HuH-7.5 (cell line): ENCODE measurements at places on chromosomes 11 and 22.
A peak's percentile ranks its signal among the peaks of the same experiment; 100 is the strongest.

DNA sequence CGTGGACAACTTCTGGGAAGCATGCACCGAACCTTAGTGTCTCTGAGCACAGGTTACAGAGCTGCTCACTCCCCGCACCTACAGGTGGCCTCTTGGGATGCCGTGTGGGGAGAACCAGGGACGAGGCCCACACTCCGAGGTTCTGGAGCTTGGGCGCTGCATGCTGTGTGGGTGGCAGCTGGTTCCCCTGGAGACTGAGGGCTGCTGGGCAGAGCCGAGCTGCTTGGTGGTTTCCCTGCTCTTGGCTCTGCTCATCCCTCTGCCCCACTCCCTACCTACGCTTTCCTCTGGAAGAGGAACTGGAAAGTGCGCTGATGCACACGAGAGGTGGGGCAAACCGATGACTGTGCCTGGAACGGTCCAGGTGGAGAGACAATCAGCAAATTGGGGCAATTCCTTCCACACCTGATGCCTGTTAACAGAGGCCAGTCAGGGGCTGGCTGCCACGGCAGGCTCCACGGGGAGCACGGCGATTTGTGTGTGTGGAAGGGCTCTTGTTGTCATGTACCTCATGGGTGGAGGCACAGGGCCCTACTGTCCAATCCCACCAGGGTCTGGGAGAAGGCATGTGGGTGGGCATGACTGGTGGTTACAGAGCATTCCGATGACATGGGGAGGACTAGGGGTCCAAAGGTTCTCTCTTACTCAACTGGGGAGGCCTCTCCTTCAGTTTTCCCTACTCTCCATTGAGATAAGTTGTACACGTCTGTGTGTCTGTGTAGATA, 60.9 kb downstream of the ST14 start:
- DNase-seq, result no peak

DNA sequence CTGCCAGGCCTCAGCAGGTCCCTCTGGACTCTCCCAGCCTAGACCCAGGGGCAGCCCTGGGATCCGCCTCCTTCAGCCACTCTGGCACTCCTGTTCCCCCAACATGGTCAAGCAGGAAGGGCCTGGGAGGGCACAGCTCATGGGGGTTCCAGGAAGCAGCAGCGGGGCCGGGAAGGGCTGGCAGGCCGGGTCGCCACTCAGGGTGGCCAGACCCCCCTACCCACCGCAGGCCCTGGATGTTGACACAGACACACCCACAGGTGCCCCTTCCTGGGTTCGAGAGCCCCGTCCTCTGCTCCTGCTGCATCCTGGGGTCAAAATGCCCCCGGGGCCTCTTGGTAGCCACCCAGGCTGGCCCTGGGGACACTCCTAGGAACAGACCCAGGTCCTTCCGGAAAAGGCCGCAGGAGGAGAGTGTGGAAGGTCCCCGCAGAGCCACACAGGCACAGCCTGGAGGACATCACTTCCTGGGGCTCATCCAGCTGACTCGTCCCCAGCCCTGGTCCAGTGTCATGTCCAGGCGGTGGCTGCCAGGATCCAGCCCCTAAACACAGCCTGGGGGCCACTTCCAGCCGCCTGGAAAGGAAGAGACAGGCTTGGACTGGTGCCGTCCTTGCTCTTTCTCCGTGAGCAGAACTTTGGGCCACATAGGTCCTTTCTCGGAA, 6.8 kb upstream of the PIM3 start:
- DNase-seq, result no peak

GRCh38 chr11:36160091-36160490, 129.1 kb downstream of the COMMD9 start:
- DNase-seq, result no peak

GRCh38 chr22:41676134-41676533, 12.5 kb downstream of the SNU13 start:
- no peak for DNase-seq

- no peak for DNase-seq
These were observed 228.2 kb upstream of the ZC3H12C start for GRCh38 chr11:109864834-109865547.

DNA sequence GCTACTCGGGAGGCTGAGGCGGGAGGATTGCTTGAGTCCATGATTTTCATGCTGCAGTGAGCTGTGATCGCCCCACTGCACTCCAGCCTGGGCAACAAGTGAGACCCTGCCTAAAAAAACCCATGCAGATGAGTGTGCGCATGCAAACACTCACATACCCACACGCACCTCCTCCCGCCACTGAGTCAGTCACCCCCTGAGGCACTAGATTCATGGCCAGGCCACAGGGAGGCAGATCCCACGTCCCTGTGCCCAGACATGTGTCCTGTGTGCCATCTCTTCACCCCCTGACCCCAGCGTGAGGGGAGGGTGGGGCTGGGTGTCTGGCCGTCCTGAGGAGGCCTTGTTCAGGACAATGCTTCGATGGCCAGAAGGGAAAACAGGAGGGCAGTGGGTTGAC, 15.5 kb downstream of the RELT start:
- no peak for DNase-seq

DNA sequence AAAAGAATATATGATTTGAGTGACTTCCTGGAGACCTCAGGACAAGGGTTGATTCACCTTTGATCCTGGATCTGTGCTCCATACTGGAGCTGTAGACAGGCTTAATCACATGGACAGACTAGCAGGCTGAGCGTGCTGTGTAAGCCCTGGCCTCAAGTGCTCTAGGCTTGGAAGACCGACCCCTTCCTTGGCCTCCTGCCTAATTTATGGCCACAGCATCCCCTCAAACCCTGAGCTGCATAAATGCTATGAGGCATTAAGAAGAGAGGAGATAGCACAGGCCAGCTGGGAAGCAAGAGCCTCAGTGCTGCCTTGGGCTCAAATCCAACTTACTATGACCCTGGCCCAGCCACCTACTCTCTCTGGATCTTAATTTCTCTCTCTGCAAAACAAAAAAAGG, 385.1 kb downstream of the BUD13 start:
- DNase-seq, result no peak

- no peak for DNase-seq
These were observed 73.5 kb upstream of the ZC3H12C start for GRCh38 chr11:110019675-110020074.

DNA sequence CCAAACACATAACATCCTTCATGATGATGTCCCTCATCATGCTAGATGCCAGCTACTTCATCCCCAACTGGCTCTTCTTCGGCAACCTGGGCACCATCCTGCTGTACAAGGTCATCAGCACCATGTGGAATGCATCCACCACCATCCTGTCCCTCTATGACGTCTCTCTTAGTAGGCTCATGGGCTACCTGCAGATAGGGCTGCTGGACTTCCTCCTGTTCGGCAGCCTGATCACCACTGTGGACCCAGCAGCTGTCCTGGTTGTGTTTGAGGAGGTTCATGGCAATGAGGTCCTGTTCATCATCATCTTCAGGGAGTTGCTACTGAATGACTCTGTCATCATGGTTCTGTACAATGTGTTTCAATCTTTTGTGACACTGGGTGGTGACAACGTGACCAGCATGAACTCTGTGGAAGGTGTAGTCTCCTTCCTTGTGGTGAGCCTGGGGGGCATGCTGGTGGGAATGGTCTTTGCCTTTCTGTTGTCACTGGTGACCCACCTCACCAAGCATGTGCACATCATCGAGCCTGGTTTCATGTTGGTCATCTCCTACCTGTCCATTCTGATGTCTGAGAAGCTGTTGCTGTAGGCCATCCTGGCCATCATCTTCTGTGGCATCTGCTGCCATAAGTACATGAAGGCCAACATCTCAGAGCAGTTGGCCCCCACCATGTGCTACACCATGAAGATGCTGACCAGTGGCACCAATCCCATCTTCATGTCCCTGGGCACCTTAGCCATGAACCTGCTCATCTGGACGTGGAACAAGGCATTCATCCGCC, 120.7 kb upstream of the SERPIND1 start:
- no peak for DNase-seq

DNA sequence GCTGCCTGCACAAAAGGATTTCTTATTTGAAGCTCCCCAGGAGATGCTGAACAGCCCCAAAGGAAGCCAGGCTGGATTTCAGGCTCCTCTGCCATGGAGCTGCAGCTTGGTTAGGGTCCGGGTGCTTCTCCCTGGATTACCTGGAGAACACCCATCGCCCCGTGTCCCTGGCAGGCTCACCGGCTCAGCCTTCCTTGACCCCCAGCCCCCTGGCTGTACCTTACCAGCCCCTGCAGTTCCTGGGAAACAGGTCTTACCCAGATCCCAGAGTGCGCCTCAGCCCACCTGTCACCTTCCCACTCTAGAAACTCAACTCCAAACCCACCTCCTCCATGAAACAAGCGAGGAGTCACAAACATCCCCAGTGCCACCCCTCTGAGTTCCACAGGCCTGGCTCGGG, 45.3 kb upstream of the CD5 start:
- DNase-seq, result no peak

DNA sequence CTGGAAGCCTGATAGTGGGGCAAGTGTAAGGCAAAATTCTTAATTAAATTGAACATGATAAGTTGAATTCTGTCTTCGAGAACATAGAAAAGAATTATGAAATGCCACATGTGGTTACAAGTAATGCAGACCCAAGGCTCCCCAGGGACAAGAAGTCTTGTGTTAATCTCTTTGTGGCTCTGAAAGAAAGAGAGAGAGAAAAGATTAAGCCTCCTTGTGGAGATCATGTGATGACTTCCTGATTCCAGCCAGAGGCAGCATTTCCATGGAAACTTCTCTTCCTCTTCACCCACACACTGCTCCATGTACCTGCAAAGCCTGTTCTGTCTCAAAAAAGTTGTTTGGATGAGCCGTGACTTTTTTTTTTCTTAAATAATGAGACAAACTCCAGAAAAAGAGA, 1.9 kb upstream of the TYR start:
- DNase-seq, result no peak

DNA sequence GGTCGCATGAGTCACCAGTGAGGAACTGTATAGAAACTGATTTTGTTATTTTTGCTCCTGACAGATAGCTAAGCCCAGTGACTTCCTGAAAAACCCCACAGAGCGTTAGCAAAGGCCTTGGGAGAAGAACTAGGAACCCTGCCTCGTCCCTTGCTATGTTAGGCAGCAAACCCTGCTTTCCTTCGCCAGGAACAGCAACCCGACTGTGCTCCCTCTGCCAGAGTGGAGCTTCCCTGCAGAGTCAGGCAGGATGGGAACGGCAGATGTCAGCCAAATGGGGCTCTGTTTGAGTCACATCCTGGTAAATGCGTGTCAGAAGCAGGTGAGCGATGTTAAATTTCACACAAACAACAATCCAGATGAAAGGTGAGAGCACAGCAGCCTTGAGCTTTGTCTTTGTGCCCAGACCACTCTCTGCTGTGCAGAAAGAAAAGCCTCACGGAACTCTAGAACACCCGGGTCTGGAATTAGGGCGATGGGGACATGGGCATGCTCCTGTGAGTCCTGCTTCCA, 186.6 kb downstream of the ADAMTS15 start:
- no peak for DNase-seq

- DNase-seq, result peak; percentile 91
These were observed 673 bp upstream of the SHANK2 start for GRCh38 chr11:71252770-71253730.

DNA sequence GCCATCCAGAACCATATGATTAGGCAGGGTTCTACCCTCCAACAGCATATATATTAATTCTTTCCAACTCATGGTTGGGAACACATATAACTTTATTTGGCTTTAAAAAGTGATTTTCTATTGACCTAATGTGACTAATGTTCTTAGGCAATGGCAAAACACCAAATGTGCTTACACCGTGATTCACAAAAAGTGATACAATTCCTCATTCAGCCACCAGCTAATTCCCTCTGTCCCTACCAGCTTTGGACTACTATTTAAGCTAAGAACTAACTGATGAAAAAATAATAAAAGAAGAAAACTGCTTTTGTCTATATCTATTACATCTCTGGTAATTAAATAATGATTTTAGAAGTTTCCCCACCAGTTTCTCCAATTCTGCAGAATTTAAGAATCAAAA, 4.7 kb downstream of the CTSC start:
- no peak for DNase-seq

GRCh38 chr11:46335890-46336562, 11.2 kb upstream of the DGKZ start:
- no peak for DNase-seq

DNA sequence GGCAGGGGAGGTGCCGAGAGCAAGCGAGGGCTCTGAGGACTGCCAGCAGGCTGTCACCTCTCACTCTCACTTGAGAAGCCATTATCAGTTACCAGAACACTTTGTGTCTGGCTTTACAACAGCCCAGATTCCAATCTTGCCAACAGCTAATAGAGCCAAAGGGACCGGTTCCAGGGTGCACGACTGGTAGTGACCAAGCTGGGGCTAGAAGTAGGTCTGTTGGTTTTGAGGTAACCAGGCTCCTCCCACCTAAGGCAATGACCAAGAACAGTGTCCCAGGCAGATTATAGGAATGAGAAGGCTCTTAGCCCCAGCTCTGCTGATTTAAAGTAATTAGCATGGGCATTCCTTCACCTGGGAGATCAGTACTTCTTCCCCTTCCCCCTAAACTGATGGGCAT, 7.2 kb upstream of the IL10RA start:
- DNase-seq, result no peak

DNA sequence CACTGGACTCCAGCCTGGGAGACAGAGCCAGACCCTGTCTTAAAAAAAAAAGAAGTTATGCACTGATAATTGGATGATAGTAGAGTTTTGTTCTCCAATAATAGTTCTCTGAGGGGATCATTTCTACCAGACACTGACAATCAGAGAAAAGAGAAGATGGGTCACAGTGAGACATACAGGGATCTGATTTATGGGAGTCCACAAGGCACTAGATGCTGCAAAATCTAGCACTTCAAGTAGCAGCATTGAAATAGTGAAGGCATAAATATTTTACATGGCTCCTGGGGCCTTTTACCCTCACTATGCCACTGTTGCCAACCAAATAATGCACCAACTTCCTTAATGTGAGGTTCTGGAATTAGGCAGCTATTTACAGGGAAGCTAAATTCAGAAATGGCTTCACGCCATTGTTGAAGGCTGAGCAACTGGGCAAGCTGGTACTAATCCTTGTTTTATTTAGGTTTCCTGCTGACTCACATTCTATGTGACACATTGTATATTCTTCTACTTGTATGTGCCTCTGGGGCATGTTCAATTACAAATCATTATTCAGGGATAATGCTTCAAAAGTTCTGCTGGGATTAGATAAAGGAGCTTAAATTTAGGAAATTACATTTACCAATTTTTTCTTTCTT, 38.2 kb upstream of the ABTB2 start:
- no peak for DNase-seq

- no peak for DNase-seq
These were observed 19.9 kb downstream of the SERGEF start for GRCh38 chr11:17992916-17993315.
